Type B pancreatic cell (in vitro differentiated cells): ENCODE measurements at places on chromosomes 12 and 14. TPM values are rescaled to one million over a fixed set of nuclear protein-coding genes. Genes with fewer than 3 reads are reported as not detected.

Gene SVOP
- 3.4 and 3.6 TPM in 2 replicates for total RNA-seq

Gene GPRC5D
- total RNA-seq = 5.5 TPM in 1 of 2 replicates, not detected in the other

Gene EIF2S3B
- total RNA-seq = 0.80 and 0.90 TPM in 2 replicates

Gene ALDH1L2
- total RNA-seq = 2.7 and 4.5 TPM in 2 replicates

Gene LUM
- total RNA-seq = 32.8 and 49.5 TPM in 2 replicates

Gene UNC119B
- total RNA-seq = 39.2 and 57.2 TPM in 2 replicates

Gene SLC5A8
- total RNA-seq = 0.72 and 1.0 TPM in 2 replicates

Gene ENDOU
- total RNA-seq = 3.7 and 18.9 TPM in 2 replicates

Gene DNAH10
- 0.29 and 0.56 TPM in 2 replicates for total RNA-seq

DNA sequence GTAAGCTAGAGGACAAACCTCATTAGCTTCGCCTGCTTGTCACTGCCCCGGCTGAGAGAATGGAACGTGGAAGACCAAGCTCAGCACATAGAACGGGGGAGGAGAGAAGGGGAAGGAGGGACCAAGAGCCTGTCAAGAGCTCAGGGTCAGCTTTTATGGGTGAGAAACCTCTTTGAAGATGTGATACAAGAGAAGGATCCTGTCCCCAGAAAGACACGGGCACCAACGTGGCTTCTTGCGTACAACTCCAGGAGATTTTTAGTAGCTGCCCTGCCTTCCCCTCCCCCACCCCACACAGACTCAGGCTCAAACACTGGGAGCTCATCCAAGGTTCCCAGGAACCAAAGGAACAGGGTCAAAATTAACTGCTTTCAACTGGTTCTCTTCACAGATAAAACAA is 34.7 kb downstream of the APPL2 start:
- DNase-seq = no peak

DNA sequence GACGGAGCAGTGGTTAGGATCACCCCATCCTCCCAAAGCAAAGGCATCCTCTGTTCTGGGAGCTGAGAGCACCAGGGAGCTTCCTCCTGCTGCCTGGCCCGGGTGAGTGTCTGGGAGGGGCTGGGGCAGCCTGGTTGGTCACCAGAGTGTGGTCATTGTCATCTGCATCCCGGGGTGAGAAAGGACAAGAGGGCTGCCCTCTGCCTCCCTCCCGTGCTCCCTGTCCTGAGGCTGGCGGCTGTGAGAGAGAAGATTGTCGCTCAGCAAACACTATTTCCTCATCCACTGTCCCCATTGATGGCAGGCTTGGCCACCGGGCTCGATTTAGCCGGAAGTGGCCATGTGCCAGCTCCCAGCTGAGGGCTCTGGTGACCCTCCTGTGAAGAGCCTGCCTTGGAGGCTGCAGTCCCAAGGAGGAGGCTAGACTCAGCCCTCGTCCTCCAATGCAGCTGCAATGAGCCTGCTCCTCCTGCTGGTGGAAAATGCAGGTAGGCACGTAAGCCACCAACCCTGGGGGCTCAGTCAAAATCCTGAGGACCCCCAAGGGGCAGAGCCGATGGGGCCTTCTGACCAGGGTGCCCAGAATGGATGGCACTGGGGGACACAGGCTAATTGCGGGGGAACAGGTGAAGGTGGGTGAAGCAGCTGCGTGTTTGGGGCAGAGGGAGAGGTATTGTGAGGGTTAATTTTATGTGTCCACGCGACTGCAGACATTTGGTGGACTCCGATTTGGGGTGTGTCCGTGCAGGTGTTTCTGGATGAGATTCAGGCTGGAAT is 155.7 kb downstream of the KIF26A start:
- no peak for DNase-seq

DNA sequence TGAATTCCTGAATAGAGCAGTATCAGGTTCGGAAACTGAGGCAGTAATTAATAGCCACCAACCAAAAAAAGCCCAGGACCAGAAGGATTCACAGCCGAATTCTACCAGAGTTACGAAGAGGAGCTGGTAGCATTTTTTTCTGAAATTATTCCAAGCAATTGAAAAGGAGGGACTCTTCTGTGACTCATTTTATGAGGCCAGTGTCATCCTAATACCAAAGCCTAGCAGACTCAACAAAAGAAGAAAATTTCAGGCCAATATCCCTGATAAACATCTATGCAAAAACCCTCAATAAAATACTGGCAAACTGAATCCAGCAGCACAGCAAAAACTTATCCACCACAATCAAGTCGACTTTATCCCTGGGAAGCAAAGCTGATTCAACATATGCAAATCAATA is 202.3 kb upstream of the SLC16A7 start:
- DNase-seq = no peak

- no peak for DNase-seq
Observed at GRCh38 chr12:131990066-131990979, 40.6 kb downstream of the EP400 start.

DNA sequence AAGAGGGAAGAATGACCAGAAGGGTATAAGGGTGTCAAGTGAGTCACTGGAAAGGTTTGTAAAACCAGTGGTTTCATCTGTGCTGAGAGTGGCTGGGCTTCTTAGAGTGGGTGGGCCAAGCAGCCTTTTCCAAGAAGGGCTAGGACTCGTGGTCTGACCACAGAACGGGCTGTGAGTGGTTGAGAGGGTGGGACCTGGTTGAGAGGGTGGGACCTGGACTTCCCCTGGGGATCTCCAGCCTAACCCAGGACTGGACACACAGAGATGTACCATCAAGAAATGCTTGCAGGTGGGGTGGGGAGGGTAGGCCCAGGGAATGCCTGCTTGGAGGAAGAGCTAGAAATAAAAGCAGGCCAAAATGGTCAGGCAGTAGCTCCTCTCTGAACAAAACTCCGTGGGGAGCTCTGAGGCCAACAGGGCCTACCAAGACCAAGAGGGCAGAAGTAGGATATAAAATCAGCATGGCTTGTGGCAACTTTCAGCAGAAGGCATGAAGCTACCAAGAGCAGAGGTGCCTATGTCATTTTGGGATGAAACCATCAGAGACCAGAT is 140.5 kb downstream of the FOXN3 start:
- no peak for DNase-seq

DNA sequence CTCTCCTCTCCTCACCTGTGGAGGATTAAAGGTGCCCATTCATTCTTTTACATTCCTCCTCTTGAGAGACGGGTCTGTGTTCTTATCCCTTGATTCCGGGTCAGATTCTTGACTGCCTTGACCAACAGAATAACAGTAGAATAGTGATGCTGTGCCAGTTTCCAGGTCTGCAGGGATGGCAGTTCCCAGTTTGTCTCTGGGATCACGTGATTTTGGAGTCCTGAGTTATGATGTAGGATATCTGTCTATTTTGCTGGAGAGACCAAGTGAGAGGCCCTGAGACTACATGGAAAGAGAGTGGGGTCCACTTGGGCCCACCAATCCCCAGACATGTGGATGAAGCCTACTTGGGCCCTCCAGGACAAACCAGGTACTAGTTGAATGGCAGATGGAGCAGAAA is 142.8 kb downstream of the TTC8 start:
- DNase-seq = no peak

GRCh38 chr12:106106892-106107291 is 31.9 kb downstream of the NUAK1 start:
- DNase-seq = no peak

- DNase-seq = no peak
Observed at GRCh38 chr12:4762773-4763172, 42.6 kb downstream of the GALNT8 start.

GRCh38 chr12:55724226-55724939 is 4.2 kb downstream of the RDH5 start:
- DNase-seq = no peak

- no peak for DNase-seq
Observed at GRCh38 chr12:75657831-75658230, 146.4 kb upstream of the KRR1 start.

GRCh38 chr12:14395074-14395778 is 29.7 kb downstream of the ATF7IP start:
- no peak for DNase-seq

GRCh38 chr12:45138609-45139008 is 77.3 kb upstream of the ANO6 start:
- DNase-seq = no peak

GRCh38 chr12:80195074-80195726 is 95.9 kb downstream of the OTOGL start:
- no peak for DNase-seq

DNA sequence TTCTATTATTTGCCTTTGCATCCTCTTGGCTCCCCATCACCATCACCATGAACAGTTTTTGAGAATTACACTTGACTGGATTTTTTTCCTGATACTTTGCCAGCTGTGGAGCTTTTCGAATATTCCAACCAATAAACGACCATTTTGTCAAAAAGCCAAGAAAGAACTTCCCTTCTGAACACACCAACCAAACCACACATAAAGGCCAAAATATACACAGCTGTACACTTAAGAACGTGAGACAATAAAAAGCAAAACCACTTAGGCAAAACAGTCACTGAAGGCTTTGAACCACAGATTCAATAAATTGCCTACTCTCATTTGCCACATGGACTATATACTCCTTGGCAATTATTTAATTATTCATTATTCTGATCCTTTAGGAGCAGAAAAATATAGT is 1.1 kb downstream of the C14orf93 start:
- no peak for DNase-seq

GRCh38 chr14:104477117-104477623 is 102.4 kb upstream of the C14orf180 start:
- DNase-seq = no peak

GRCh38 chr12:19369691-19370148 is 69.6 kb upstream of the AEBP2 start:
- DNase-seq = no peak

GRCh38 chr14:23447361-23448350 is 12.2 kb upstream of the MYH7 start:
- DNase-seq = no peak

GRCh38 chr12:132445884-132446632 is 43.9 kb upstream of the FBRSL1 start:
- DNase-seq = no peak

- DNase-seq = peak; percentile 34
Observed at GRCh38 chr12:52522346-52523011, 2.3 kb upstream of the KRT5 start.

DNA sequence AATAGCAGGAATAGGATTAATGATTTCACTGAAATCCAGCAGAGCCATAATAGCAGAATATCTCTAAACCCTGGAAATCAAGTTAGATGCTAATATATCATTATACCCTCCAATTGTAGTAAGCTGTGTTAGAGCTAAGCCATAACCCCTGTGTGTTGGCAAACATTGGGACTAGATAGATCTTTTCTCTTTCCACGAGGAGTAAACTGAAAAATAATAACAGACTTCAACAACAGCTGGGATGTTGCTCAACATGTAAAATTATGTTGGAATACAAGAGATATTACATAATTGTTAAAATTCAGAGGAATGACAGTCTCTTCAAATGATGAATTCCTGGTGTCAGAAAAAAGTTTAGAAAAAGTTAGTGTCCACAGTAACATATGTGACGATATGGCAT is 383.8 kb downstream of the SNAPC1 start:
- no peak for DNase-seq

- no peak for DNase-seq
Observed at GRCh38 chr12:1367331-1368291, 226.8 kb downstream of the FBXL14 start.

DNA sequence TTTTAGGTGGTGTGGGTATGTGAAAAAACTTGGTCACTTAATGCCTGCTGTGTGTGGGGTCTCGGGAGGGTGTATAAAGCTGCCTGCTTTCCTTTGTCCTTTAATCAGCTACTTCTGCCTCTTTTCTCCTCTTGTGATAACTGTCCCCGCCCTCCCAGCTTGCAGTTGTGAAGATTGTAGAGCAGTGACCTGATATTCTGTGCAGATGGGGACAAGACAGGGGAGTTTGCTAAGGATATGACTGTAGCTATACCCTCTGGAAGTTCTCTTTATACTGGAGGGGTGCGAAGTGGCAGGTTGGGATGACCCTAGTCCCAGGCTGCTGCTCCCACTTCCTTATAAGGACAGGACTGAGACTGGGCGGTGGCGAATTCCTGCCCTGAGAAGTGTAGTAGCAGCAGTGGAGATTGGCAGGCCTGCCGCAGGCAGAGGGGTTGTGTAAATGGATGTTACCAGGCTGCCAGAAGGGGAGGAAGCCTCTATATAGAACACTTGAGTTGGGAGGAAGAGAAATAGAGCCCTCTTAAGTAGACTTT is 835 bp downstream of the MYL6 start:
- no peak for DNase-seq

GRCh38 chr14:62957562-62957961 is 87.7 kb downstream of the KCNH5 start:
- no peak for DNase-seq

DNA sequence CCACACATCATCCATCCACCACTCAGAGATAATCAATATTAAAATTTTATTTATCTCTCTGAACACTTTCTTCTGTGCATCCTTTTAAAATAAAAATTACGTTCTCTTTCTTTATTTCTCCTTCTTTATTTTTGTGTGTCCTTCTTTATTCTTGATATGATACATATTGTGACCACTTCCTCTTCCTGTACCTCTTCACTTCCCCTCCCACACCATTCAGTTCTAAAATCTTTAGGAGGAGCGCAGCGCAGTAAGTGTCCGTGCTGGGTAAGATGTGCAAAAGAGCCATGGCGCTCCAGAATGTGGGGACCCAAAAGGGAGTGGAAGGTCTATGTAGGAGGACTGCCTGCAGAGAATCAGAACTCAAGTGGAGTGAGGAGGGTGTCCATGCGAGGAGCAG is 256.7 kb downstream of the ITPR2 start:
- DNase-seq = no peak

GRCh38 chr12:111826992-111827391 is 15.0 kb upstream of the MAPKAPK5 start:
- DNase-seq = no peak
